ENCODE measurements at places on chromosomes 1 and 21.

DNA sequence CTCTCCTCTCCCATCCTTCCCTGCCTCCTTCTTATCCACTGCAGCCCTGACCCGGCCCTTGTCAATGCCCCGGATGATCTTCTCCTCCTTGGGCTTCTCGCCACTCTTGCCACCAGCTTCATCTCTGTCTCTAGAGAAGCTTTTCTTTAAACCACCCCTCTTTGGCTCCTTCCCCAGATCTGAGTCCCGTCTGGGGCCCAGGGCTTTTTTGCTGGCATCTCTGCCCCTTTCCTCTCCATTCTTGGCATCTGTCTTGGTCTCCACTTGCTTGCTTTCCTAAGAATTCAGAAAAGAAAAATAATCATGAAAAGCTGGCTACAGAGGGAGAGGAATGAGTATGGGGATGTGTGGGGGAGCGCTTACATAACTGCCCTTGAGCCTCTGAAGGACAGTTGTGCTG, 11.8 kb downstream of the SHISA4 start:
- no peak for DNase-seq

DNA sequence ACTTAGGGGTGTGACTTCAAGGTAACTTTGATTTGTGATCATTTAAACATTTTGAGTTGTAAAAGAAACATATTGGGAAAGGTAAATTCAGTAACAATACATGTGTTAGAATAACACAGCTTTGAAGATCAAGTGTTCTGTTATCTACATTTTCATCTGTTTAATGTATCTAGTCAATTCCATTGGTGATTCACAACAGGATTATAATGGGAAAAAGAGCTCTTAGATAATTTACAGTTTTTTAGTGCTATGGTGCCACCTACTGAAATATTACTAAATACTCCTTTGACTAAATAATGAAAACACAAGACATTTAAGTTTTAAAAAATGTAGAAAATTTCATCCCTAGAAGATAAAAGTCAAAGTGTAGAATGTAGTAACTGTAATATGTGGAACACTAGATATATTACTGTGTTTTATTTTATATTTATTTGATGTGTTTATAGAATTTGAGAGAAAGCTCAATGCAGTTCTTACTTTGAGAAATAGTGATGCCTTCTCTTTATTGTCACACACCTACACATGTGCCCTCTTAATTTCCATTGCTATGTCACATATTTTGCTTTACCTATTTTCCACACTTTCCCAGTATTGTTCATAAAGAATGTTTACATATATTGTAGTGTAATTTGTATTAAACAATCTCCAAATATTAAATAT, 47.4 kb downstream of the PTPRC start:
- DNase-seq, result no peak

- no peak for DNase-seq
Measured at GRCh38 chr1:109266965-109267364, 16.0 kb downstream of the PSRC1 start.

GRCh38 chr1:202279806-202280205, 61.9 kb downstream of the UBE2T start:
- DNase-seq, result no peak

DNA sequence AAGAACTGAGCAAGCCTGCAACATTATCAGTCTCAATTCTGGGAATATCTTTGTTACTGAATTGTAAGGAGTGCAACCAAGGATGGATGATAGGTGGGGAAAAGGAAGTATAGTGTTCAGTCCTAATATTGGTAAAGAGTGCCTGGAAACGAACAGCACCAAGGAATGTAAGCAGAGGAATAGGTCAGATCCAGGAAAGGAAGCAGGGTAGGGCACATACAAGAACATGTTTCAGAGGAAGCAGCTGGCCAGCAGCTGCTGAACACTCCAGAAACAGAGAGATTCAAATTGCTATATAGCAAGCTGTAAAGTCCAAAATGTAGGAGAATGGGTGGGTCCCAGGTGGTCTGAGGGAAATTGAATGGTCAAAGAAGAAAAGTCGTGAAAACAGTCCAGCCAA, 37.9 kb downstream of the CRB1 start:
- no peak for DNase-seq

- DNase-seq, result no peak
Measured at GRCh38 chr1:182143825-182144645, 82.5 kb upstream of the ZNF648 start.

- no peak for DNase-seq
Measured at GRCh38 chr1:240350910-240351331, 259.2 kb downstream of the FMN2 start.

DNA sequence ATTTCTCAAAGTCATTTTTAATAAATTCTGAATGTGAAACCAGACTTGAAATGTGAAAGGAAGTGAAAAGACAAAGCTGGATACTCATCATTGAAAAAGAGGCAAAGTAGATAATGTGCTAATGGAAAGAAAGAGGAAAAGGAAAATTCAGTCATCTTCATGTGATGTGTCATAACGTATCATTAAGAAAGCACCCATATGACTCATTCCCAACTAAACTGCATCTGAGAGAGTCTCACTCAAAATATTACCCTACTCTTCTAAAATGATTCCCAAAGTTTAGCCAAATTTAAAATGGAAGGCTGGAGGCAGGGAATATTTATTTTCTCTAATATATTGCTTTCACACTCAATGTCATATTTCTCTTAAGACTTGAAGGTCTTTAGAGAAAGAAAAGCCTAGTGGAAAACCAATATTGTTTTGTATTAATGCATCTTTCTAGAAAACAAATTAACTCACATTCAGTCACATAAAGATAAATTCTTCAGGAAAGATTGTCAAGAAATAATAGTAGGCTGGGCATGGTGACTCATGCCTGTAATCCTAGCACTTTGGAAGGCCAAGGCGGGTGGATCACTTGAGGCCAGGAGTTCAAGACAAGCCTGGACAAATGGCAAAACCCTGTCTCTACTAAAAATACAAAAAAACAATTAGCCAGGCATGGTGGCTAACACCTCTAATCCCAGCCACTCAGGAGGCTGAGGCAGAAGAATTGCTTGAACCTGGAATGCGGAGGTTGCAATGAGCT, 129.9 kb downstream of the SLC30A10 start:
- no peak for DNase-seq

GRCh38 chr1:154502066-154502743, at the start of the genes SHE and TDRD10:
Gene SHE, minus strand, starts transcription at chr1:154502412. Its CDS starts 386 bp downstream, at chr1:154502026.
Gene TDRD10, plus strand, starts transcription at chr1:154502219. Its CDS starts 4,685 bp downstream, at chr1:154506904.
- peak; percentile 5 for DNase-seq

GRCh38 chr21:45209046-45209445, 78.6 kb downstream of the POFUT2 start:
- DNase-seq, result no peak

DNA sequence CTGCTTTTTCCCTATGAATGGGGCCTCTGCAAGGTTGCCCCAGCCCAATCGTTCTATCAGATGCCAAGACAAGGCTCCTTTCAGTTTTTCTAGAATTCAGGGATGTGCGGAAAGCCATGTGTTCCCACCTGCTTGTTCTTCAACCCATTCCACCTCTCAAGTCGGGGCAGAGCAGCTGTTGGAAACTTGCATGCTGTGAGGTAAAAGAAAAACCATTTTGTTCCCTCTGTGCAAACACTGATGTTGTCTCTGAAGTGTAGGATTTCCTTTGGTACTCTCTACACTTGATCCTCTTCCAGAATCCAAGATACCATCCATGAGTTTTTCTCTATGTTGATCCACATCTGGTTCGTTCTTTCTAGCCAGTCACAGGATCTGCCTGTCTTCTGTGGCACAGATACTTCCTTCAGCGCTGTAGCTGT, 7.3 kb downstream of the IER5 start:
- no peak for DNase-seq

- DNase-seq, result no peak
Measured at GRCh38 chr1:42700006-42700405, 17.8 kb downstream of the YBX1 start.

GRCh38 chr1:72006092-72006491, 276.2 kb downstream of the NEGR1 start:
- no peak for DNase-seq

DNA sequence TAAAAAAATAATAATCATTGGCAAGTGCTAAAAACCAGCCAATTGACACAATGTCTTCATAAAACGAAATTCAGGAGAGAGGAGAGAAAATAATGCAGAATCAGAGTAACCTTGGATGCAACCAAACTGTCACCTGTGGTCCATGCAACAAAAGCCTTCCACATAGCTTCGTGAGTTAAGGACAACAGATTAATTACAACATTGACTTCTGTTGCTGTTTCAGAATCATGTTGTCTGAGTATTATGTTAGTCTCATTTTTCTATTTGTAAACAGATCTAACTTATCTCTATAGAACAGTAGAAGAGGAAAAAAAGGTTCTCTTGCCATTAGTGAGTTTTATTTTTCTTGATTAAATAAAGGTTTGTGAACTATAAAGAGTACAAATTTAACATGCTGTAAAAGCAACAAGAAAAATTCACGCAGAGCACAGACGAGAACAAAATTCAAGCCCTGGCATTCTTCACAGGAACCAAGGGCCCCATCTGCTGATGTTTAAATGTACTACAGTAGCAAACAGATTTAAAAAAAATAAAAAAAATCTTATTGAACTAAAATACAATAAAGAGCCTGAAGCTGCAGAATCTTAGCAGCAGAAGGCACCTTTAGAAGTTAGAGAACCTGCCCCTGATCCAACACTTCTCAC, 381.1 kb upstream of the PKN2 start:
- no peak for DNase-seq

DNA sequence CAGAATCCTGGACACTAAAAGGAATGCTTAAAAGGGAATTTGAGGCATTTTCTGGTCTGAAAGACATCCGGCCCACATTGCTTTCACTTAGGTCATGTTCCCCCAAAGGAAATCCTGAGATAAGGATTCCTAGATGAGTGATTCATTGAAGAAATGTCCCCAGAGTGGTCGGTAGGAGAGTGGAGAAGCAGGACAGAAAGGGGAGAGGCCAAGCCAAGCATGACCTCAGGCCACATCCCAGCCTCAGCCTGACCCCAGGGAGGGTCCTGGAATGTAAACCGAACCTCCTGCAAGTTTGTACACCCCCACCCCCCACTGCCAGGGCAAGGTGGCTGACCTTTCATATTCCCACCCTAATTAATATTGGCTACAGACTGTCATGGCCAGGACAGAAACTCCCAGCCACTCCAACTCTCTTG, 16.6 kb downstream of the HIVEP3 start:
- DNase-seq, result no peak

- no peak for DNase-seq
Measured at GRCh38 chr1:165052936-165053335, 303.6 kb downstream of the LMX1A start.

- no peak for DNase-seq
Measured at GRCh38 chr1:201937624-201938213, 8.6 kb downstream of the LMOD1 start.

DNA sequence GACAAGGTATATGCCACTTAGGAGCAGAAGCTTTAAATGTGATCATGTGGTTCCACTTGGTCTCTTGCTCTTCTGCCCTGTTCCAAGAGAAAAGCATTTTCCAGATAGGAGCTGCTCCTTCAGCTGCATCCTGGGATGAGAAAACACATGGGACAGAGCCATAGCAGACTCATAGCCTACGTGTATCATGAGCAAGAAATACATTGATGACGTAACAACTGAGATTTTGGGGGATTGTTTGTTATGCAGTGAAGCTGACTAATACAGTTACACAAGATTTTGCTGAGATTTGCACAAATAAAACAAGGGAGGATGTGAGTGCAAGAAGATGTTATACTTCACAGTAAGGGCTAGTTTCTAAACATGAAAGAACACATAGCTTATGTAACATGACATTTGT, 36.0 kb upstream of the IRF2BP2 start:
- no peak for DNase-seq

- DNase-seq, result no peak
Measured at GRCh38 chr21:34770576-34770975, 101.8 kb downstream of the CLIC6 start.

DNA sequence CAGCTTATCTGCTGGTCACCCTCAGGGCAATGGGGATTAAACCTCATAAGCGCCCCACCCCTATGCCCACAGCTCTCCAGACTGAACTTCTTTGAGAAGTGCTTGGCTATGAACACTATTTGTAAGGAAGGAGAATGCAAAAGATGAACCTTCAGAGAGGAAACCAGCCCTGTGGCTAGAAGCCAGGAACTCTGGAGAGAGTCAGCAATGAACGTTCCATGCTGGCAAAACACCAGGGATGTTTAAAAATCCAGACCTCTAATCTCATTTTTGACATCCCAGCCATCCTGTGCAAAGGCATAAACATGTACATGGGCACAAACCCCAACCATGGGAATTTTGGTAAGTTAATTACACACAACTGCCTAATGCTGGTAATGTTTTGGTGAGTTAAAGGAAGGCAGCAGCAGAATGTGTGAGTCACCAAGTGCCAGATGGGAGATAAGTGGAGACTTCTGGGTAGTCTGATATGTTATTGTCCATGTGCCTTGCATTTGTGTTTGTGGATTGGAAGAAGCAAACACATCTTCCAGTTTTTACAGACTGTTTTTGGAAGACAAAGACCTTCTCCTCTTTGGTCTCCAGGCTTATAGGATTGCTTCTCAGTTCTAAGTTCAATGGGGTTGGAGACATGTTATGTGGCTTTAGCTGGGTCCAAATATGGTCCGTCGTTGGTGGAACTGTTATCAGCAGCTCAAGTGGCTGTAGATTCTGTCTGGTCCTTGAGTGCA, 174.1 kb upstream of the ETV3 start:
- no peak for DNase-seq

GRCh38 chr1:45348966-45349677, 8.9 kb upstream of the MUTYH start:
- no peak for DNase-seq

- DNase-seq, result no peak
Measured at GRCh38 chr1:165899461-165899941, 72.1 kb downstream of the UCK2 start.

GRCh38 chr1:1606232-1606631, 6.3 kb upstream of the FNDC10 start:
- DNase-seq, result no peak

DNA sequence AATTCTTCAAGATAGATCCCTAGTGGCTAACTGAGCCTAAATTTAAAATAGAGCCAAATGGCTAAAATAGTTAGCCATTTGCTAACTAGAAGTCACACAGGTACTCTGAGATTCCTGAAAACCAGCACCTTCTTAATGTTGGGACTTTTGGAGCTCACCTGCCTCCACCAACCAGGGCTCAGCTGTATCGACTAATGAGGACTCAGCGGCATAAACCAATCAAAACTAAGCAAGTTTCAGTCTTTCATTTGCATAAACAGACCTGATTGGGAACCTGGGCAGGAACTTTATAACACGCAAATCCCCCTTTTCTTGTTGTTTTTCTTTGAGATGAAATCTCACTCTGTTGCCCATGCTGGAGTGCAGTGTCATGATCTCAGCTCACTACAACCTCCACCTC, 28.5 kb downstream of the TNFRSF9 start:
- no peak for DNase-seq

GRCh38 chr21:34986561-34987500, 62.3 kb downstream of the RUNX1 start:
- peak; percentile 50 for DNase-seq

- DNase-seq, result no peak
Measured at GRCh38 chr21:33206771-33207281, 22.9 kb upstream of the IFNAR2 start.

DNA sequence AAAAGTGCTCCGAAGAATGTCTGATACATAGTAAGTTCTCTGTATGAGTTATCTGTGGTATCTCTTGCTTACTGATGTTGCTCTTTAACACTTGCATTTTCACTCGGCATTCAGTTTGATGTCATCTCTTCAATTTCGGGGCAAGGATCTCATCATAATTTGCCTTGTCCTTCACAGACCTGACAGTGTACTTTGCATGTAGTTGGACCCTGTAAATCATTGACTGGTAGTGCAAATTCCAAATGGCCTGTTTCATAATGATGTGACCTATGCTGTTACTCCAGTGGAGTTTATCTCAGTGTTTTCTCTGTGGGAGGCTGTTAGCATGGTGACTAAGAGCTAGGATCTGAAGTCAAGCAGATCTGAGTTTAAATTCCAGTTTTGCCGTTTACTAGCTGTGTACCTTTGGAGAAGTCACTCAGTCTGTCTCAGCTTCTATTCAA, 34.2 kb upstream of the ABCD3 start:
- no peak for DNase-seq

Data from stimulated activated CD4-positive, alpha-beta T cell treated with anti-CD3 and anti-CD28 coated beads, Interleukin-12 subunit alpha, Interleukin-12 subunit beta, amount 100 ng/mL, for 4 hours (primary cell).